Common myeloid progenitor, CD34-positive (primary cell): ENCODE measurements at places on chromosomes 13 and 19.

DNA sequence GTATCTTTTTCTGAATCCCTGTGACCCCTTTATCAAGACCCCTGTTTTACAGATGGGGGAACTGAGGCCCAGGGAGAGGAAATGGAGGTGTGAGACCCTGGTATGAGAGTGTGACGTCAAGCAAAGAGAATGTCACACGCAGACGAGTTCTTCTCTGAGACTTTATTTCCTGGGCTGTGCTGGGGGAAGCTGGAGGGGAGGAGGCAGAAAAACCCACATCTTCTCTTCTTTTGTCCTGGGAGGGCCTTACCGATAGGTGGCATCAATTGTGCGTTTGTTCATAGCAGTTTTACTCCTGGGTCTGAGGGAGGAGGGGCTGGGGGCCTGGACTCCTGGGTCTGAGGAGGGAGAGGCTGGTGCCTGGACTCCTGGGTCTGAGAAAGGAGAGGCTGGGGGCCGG is 4.9 kb upstream of the KLK15 start:
- peak; percentile 28 for DNase-seq

DNA sequence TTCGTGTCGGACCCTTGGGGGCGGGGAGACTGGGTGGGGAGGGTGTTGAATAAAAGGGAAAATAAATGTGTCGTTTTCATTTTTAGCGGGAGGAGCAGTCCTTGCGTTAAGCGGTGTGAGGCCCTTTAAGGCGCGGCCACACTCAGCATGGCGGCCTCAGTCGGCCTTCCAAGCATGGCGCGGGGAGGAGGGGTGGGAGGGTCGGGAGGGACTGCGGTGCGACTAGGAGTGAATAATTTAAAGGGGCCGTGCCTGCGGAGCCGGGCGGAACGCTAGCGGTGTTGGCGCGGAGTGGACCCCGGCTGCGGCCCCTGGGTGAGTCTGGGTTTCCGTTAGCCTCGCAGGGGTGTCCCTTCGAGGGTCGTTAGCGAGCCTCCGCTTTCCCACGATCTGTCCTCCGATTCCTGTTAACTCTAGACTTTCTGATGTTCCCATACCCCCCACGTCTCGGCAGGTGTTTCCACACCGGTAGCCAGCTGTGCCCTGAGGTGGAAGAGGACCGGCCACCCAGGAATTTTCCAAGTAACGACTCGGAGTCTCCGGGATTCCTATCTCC is 1.5 kb upstream of the PNPLA6 start:
- peak; percentile 90 for DNase-seq

- no peak for DNase-seq
These were observed 654 bp upstream of the MEGF8 start for GRCh38 chr19:42324655-42325307.

DNA sequence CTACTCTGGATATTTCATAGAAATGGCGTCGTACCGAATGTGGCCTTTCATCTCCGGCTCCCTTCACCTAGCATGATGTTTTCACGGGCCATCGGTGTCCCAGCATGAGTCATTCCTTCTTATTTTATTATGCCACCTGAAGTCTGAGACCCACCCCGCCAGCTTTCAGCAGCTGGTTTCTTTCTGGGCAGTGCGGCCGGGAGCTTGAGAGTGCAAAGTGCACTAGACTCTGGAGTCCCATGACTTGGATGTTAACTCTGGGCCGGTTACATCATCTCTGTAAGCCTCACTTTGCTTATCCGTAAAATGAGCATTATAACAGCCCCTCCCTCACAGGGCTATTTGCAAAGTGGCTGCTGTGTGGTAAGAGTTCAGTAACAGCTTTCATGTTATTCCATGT is 5.8 kb upstream of the KMT5C start:
- no peak for DNase-seq

- no peak for DNase-seq
These were observed 1.5 kb downstream of the CDC16 start for GRCh38 chr13:114236227-114236626.

DNA sequence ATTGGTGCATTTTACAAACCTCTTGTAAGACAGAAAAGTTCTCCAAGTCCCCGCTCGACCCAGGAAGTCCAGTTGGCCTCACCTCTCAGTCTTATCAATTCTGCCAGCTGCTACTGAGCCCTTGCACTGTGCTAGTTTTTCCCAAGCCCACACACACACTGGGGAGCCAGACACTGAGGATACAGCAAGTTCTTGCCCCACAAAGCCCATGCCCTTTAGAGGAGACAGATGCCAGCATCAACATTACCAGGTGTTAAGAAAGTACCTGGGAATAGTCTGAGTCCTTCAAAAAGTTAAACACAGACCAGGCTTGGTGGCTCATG is 175.0 kb downstream of the PTPRS start:
- no peak for DNase-seq

DNA sequence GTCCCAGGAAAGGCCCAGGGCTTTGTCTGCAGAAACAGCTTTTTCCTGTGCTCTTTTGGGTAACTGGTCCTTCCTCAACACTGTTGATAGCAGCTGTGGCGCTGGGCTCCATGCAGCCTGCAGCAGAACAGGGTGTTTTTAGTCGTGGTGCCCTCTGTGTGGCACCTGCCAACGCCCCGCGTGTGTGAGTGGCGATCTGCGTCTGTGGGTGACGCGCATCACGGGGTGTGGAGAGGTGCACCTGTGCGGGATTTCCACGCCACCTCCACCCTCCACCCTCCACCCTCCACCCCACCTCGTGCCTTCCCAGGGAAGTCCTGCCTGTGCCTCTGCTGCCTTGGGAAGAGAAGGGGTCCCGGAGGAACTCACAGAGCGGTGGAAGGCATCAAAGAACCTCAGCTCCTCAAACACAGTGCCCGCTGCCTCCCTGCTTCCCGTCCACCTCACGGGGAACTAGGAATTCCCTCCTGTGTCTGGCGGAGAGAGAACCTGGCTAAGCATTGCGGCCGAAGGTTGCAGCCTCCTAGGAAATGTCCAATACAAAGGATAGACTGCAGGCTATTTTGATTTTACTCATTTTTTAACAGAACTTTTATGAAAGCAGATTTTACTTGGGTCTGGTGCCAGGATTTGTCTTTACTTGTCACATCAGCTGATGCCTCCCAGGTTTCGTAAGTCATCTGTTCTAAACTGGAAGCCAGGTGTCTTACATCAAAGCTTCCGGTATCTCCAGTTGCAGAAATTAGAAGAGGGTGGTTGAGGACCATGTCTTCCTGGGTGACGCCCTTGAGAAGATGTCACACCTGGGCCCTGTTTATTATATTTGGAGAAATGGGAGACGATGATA is 84.0 kb downstream of the ATP11A start:
- DNase-seq: no peak

GRCh38 chr19:35959968-35960320 is 23.8 kb downstream of the LRFN3 start:
- no peak for DNase-seq

GRCh38 chr13:78100486-78100885 is 181.9 kb upstream of the EDNRB start:
- DNase-seq: no peak

DNA sequence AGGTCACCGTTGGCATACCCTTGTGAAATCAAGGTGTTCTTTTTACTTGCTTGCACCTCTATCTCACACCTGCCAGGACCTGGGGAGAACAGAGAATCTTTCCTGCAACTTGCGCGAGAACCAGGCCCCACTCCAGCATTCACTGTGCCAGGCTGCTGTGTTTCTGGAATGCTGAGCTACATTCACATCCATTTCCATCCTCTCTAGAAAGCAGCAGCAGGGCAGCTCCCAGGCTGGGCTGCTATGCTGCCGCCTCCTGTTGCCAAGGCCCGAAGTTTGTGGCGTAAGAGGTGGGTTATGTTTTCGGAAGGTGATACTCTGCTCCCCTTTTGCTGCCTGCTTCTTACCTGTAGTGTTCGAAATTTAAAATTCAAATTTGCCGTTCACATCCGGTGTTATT is 464.1 kb downstream of the KLF5 start:
- no peak for DNase-seq

DNA sequence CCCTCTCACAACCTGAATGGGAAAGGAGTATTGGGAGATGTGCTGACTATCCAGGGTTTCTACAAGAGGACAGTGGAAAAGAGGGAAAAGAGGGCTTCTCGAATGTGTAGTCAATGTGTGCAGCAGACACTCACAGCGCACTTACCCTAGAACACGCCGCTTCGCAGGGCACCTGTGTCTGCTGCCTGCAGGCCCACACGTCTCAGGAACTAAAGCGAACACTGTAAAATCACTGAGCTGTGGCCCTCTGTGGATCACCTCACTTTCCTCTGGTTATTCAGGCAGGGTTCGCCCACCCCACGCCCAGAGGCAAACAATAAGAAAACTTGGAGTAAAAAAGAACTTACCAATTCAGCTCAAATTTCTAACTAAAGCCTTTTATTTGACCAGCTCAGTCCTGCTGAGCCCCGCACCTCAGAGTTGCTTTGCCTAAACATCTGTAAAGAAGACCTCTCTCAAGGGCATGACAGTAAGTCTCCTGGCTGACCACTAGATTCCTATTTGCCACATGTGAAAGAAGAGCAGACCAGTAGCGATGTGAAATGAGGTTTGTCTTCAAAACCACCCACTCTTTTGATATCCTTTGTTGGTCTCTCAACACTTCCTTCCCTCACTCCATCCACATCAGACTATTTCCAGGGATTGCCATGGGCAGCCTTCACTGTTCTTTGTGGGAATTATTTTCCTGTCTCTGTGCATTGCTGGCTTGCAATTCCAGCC is 19.3 kb upstream of the DOCK9 start:
- DNase-seq: no peak

DNA sequence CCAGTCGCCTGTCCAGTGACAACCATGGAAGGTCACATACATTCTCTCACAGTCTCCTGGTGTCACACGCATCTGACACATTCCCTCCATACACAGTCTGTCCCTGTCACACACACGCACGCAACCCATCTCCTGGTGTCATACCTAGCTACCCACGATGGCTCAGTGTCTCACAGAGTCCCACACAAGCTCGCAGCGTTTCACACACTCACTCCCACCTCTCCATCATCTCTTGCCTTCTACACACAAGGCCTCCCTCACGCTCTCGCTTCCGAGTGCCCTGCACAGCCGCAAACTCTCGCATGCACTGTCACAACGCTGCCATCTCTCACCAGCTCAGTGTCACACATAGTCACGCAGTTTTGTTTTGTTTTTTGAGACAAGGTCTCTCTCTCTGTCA is 1.2 kb upstream of the GNG8 start:
- no peak for DNase-seq

GRCh38 chr19:35248310-35249145 is at the start of gene LSR:
LSR (plus strand) TSS chr19:35249002; CDS start chr19:35249023, 21 bp downstream.
- peak; percentile 57 for DNase-seq

GRCh38 chr13:82962397-82962796 is 919.9 kb downstream of the SLITRK1 start:
- no peak for DNase-seq

DNA sequence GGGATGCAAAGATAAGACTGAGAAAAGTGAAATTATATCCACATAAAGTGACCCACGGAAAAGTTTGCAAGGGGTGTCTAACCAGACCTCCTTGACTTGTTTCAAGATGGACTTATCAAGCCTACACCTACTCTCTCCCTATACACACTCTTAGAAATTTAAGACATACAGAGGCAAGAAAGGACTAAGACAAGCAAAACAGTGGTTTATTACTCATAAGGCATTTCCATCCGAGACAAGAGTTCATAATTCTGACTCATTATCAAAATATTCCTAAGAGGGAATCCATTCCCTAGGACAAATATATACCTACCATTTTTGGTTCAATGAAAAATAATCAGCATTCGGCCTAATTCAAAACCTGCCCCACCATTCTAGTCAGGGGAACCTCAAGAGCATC is 232.6 kb upstream of the GPC6 start:
- no peak for DNase-seq

DNA sequence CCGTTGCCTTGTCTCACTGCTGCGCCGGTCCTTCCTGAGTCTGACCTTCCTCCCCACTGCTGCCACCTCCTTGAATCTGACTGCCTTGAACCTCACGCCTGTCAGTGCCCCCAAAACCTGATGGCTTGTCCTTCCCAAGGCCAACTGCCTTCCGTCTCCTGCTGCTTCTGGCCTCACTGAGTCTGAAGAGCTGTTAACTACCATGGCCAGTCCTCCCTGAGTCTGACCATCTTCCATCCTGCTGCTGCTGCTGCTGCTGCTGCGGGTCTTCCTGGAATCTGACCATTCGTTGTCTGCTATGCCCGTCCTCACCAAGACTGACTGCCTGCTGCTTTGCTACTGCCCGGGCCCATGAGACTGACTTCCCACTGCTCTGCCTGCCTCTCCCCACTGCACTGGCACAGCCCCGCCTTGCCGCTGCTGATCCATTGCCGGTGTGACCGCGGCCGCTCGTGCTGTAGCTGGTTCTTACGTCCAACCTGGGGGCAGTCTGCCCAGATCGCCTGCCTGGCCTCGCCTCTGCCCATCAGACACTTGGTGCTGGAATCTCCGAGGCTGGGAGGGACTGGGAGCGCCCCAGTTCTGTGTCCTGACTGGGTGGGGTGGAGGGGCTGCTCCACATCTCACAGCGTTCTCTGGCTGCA is 2.9 kb upstream of the RCN3 start:
- no peak for DNase-seq

DNA sequence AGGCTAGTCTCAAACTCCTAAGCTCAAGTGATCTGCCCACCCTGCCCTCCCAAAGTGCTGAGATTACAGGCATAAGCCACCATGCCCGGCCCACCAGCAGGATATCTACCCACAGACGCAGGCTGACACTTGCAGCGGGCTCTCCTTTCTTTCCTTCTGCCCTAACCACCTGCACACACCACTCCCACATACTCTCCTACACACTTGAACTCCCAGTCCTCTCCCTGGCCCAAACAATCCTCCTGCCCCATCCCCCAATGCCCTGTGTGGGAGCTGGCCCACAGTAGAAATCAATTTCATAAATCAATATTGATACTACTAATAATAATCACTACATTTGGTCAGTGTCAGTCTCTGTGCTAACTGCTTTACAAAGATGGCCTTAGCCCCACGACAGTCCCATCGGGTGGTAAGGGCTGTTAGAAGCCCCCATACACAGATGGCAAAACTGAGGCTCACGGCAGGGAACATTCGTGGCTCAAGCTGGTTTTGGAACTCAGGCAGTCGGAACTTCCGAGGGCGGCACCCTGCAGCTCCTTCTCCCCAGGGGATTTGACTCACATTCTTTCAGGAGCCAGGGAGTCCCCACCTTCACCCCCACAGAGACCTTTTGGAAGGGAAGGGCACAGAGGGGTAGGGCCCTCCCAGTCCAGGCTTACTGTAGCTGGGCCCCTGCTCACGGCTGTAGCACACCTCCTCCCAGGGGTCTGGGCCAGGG is 3.4 kb upstream of the DPF1 start:
- DNase-seq: no peak

DNA sequence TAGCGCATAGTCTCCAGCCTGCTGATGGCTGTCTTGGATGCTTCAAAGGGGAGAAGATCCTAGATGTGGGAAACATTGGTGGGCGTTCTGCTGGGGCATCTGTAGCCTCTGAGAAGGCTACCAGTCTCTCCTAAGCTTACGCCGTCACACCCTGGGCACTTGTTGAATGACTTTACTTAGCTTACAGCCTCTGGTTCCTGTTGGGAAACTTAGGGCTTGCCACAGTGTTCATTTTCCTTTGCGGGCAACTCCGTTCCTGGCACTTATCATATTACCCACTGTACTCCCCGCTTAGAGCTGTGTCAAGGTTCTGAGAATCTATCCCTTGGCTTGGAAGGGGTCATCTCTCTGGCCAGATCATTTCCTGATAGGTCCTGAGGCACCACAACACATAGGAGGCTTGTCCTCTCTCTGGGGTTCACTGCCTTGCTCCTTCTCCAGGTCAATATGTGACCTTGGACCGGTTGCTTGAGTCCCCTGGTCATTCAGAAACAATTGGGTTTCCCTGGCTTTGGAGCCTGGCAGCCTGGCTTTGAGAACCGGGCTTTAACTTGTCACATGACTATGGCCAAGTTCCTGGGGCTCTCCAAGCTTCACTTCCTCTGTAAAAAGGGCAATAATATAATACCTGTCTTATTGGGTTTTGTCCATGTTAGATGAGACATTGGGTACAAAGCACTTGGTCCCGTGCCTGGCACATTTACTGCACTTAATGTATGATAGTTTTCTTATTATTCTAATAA is 20.5 kb upstream of the ALOX5AP start:
- DNase-seq: no peak
